ENCODE measurements at places on chromosomes 1 and 21.
A peak's percentile ranks its signal among the peaks of the same experiment; 100 is the strongest.

DNA sequence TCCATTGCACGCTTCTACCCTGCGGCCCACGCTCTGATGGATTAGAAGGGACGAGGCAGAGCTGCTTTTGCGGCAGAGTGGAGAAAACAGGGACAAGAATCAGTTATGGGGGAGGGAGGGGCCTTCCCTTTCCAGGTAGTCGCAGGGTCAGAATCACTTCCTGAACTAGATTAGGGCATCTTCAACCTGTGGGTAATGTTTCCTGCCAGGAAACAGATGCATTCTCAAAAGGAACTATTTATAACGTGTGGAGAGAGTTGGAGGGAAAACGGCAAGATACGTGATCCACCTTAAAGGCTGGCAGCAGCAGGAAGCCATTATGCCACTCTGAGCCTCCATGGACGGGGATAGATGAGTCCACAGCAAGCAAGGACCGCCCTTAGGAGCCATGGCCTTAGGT lies 59.9 kb upstream of the CNTN2 start:
- no peak for DNase-seq

- peak; percentile 44 for DNase-seq
Measured at GRCh38 chr1:82491301-82492048, 690.7 kb downstream of the ADGRL2 start.

- DNase-seq, result no peak
Measured at GRCh38 chr1:183546427-183546826, 43.8 kb downstream of the NCF2 start.

DNA sequence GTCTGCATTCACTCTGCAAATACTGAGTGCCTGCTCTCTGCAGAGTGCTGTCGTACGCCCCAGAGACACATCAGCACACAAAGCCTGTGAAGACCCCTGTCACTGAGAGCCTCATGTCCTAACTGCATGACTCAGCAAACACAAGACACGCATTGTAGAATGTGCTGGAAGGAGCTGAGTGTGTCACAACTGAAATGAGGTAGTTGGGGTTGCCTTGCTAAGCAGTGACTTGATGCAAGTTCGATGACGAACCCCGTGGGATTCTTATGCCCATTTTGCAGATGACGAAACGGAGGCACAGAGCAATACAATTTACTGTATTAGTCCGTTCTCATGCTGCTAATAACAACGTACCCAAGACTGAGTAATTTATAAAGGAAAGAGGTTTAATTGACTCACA lies 65.1 kb downstream of the RIPK4 start:
- DNase-seq, result no peak

GRCh38 chr1:62689524-62689923 lies 1.3 kb upstream of the DOCK7 start:
- DNase-seq, result no peak

DNA sequence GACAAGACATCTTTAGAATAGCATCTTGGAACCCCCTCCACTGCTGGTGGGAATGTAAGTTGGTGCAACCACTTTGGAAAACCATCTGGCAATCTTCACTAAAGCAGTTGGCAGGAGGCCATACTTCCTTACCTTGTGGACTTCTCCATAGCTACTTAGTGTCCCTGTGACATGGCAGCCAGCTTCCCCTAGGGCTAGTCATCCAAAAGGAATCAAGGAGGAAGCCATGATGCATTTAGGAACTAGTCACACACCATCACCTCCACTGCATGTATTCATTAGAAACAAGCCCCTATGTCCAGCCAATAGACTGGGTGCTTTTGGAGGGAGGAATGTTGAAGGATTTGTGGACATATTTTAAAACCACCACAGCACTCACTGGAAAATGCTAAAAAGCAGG lies 19.9 kb downstream of the MX2 start:
- no peak for DNase-seq

DNA sequence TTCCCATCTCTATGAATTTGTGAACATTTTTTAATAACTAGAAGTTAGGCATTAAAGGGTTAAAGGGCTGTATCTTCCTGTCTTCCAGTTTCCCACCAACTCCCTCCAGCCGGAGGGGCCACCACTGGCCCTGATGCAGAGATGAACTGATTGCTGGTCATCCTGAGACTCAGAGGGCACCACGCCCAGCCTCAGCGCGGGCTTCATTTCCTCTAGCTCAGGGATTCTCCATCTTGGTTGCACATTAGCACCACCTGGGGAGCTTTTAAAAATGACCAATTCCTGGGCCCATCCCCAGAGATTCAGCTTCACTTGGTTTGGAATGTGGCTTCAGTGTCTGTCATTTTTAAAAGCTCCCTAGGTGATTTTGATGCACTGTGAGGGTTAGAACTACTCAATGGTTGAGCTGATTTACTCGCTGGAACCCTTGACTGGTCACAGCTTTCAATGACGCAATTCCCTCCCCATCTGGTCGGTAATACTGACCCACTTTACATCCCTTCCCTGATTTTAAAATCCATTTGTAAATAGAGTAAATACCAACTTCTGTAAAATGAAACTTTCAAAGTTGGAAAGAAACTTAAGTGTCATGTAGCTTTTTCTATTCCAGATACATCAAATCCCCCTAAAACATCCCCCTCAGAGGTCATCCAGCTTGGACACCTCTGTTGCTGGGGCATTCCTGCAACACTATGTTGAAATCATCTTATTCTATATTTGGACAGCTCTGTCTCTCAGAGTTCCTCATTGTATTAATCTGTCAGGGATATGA lies 5.1 kb downstream of the NAV1 start:
- no peak for DNase-seq

- DNase-seq, result no peak
Measured at GRCh38 chr1:217846733-217847132, 215.6 kb downstream of the SPATA17 start.

- no peak for DNase-seq
Measured at GRCh38 chr1:58921342-58921741, 137.5 kb upstream of the JUN start.

- no peak for DNase-seq
Measured at GRCh38 chr1:183000167-183000962, 22.9 kb upstream of the LAMC1 start.

DNA sequence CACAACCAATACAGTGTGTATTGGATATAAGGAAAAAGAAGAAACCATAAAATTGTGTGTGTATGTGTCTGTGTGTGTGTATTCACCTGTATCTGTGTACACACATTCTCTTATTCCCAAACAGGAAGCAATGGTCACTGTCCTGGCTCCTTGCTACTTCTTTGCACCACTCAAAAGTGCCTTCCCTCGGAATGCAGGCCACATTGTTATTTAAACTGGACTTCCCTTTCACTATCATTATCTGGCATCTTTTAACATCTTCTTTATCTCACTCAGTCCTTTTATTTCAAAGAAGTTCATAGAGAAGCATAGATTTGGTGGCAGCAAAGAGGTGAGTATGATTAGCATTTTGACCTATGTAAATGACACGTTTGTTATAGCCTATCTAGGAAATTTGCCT lies 803.7 kb downstream of the NCAM2 start:
- DNase-seq, result no peak

- no peak for DNase-seq
Measured at GRCh38 chr1:107277022-107277421, 136.2 kb downstream of the NTNG1 start.

DNA sequence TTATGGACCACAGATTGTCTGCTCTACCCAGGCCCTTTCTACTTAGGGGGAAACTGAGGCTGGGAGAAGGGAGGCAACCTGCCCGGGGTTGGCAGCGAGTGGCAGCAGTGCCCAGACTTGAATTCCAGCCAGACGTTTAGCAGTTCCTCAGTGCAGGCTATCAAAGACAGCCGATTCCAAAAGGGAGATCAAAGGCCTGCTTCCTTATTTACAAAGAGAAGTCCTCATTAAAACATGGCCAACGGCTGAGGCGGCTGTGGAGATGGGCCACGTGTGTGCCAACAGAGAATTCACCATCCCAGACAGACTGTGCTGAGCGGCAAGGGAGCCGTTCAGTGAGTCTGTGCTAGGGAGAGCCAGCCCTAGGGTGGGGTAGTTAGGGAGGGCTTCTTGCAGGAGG lies 27.7 kb downstream of the C1QB start:
- no peak for DNase-seq

DNA sequence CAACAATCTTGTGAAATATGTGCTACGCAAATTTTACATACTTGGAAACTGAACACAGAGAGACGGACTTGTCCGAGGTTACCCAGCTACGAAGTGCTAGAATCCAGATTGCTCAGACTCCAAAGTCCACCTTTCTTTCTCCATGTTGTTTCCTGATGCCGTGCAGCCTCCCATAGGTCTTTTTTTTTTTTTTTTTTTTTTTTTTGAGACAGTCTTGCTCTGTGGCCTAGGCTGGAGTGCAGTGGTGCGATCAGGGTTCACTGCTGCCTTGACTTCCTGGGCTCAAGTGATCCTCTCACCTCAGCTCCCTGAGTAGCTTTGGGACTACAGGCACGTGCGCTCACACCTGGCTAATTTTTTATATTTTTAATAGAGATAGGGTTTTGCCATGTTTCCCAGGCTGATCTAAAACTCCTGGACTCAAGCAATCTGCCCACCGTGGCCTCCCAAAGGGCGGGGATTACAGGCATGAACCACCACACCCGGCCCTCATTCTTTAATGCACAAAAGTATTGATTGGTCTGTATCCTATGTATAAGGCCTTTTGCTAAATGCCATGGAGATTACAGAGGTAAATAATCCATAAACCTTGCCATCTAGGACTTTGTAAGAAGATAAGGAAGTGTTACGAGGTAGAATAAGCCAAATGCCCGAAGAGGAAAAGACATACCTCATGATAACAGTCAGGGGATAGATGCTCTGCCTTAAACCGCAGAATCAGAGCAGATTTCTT lies 92.8 kb downstream of the C1orf21 start:
- DNase-seq, result no peak

DNA sequence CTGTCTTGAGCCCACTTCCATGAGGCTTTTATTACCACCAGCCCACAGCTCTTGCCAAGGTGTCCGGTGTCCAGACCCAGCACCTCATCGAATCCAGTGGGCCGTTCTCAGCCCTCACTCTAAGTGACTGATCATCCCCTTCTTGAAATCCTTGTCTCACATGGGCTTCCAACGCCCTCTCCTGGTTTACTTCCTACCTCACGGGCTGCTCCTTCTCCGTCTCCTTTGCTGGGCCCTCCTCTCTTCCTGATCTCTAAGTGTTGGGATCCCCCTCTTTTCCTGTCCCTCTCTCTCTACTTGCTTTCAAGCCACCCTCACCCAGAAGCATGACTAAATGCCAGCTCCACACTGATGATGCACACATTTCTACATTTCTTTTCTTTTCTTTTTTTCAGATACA lies 9.0 kb upstream of the RHBG start:
- no peak for DNase-seq

DNA sequence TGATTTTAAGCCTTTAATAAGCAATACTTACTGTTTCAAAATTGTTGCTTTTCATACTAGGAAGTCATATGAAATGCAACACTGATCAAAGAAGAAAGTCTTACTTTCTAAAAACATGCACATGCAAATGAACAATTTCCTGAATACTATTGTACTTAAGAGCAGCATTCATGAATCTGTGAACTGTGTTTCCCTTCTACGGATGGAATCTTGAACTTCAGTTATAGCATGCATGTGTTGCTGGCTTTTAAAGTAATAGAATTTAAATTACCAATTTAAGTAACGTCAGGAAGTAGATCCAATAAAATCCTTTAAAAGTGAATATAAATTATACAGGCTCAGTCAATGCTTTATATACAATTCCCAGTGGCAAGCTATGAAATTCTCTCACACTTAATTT lies 348.9 kb downstream of the KCNT2 start:
- DNase-seq, result no peak

DNA sequence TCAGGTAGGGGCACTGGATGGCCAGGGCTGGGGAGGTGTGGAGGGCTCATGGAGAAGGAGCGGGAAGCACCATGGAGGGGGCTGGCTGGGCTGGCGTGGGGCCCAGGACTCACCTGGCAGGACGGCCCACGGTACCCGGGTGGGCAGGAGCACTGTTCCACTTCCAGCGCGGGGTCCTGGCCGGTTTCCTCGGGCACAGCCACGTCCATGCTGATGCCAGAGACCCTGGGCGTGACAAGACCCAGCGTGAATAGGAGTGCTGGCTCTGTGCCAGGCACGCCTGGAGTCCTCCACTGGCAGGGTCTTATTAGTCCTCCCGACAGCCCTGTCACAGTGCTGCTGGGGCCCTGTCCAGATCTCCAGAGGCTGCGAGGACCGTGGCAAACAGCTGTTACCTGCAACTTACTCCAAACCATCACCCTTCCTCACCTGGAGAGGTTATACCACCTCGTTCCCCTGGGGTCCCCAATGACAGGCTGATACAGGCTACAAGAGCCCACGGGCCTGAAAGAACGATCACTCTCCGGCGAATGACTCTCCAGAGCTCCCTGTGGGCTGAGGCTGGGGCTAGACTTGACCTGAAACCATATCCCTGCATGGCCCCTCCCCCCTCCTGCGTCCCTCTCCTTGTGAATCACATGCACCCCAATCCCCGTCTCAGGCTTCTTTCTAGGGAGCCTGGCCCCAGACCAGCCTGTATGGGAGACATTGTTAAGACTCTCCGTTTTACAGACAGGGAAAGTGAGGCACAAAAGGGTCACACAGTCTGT lies 62.1 kb downstream of the HSPG2 start:
- no peak for DNase-seq

DNA sequence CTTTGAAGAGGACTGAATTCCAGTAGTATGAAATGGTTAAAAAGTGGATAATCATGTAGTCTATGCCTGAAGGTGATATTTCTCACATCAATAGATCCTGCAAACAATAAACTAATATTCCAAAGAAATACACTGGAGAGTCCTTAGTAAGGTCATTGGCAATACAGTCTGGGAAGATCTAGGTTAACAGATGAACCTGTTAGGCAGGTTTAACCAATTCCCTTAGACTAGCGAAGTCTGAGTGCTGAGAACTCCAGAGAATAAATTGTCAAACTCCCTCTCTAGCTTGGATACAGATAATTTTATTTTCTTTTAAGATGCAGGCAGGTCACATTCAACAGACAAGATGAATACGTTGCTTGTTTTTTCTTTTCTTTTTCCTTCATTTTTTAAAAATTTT lies 2.4 kb downstream of the GPR157 start:
- no peak for DNase-seq

DNA sequence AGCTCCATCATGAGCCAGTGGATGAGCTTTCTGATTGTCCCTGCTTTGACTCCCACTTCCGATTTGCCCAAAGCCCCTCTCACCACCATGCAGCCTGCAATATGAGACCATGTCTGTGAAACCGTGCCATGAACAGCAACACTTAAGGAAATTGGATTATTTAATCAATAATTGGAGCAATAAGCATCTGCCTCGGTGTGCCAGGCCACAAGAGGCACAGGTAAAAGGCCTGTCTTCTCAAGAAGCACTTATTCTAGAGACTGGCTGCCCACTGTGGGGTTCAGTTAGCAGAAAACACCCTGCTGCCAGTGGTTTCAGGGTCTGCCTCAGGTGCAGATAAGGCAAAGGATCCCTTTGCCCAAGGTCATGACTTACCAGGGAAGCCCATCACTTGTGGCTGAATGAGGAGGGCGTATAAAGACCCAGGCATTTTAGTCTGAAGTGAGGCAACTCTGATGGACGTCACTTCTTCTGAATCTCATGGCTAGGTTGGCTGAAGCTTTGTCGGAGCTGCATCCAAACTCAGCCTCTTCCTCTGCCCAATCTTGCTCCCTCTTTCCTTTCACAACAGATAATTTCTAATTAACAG lies 7.1 kb upstream of the CHI3L2 start:
- no peak for DNase-seq
